ENCODE measurements at places on chromosomes 2 and 18. TPM values are rescaled to one million over a fixed set of nuclear protein-coding genes. Genes with fewer than 3 reads are reported as not detected.

Gene ALMS1
- 19.6 TPM for total RNA-seq

DNA sequence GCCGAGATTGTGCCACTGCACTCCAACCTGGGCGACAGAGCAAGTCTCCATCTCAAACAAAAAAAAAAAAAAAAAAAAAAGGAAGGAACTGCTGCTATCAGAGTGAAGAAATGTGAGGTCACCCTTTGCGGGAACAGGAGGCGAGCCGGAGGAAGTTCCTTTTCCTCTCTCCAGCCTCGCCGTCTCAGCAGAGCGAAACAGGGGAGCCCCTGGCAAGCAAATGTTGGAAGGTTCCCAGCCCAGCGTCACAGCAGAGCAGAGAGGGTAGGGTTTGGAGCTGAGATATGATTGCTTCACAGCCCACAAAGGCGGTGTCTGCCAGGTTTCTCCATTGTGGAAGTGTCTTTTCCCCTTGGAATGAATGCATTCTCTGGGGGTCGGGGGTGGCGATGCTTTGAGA lies 28.5 kb downstream of the SLC20A1 start:
- H3K36me3 ChIP-seq = peaks cover 4% of the 10 kb centered on the region
- H3K4me1 ChIP-seq = peaks cover 9% of the 10 kb centered on the region
- DNase-seq = no peak
- peak overlapping the region; percentile 29 for H3K27ac ChIP-seq
- H3K27me3 ChIP-seq = peaks cover 2% of the 10 kb centered on the region

Gene SPIRE1
- 7.6 TPM for total RNA-seq

GRCh38 chr2:227796045-227796711 lies 17.5 kb upstream of the CCL20 start:
- H3K27me3 ChIP-seq = peaks cover 2% of the 10 kb centered on the region
- DNase-seq = no peak
- no peaks in the 10 kb centered on the region for H3K36me3 ChIP-seq
- no peaks in the 10 kb centered on the region for H3K4me1 ChIP-seq

DNA sequence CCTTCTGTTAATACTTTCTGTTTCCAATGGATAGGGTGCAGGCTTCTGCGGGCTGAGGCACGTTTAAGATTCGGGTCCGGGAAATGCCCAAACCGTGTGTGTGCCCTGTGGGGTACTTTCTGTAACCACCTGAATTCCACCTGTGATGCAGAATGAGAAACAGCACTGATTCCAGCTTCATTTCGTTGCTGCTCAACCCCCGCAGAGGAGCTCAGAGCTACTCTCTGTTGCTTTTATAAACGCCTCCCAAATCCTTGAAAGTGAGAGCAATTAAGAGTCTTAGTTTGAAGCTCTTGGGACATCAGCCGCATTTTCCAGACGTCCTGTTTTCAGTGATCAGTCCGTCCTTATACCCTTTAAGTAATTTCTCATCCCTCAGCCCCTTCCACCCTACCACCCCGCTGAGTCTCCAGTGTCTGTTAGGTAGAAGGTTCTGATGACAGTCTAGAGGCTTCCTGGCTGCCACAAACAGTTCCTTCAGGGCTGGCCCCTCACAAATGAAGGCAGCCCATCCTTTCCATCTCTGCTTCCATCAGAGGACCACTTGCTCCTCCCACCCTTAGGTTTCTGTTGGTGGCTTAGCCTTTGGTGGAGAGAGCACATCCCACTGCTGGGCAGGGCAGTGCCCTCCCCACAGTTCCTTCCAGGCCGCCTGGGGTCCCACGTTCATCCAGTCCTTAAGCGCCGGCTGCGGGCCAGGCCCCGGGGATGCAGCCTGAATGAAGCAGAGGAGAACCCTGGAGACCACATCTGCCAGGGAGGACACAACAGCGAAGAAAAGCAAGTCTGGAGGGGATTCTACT lies 230.1 kb downstream of the SEPTIN10 start:
- no peak overlapping the region for H3K27ac ChIP-seq
- peaks cover 2% of the 10 kb centered on the region for H3K27me3 ChIP-seq
- no peak overlapping the region for H3K4me3 ChIP-seq

DNA sequence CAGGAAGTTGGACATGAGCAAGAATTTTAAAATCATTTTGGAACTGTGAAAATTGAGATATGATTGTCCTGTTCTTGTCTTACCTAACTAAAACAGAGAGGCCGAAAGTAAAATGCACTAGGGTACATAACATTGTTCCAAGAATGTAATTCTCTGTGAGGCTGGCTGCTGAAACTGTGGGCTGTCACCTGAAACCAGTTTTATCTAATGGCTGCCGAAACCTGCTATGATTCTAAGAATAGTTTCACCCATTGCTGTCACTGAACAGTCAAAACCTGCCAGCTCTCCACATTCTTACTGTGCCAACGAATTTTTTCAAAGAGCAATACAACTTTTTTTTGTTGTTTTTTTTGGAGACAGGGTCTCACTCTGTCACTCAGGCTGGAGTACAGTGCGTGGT lies 119.3 kb upstream of the ZSWIM2 start:
- DNase-seq = no peak
- no peak overlapping the region for H3K4me3 ChIP-seq
- H3K27ac ChIP-seq = no peak overlapping the region
- H3K27me3 ChIP-seq = no peaks in the 10 kb centered on the region

GRCh38 chr2:149089068-149089467 lies 50.6 kb downstream of the LYPD6B start:
- H3K27me3 ChIP-seq = peaks cover 35% of the 10 kb centered on the region
- DNase-seq = no peak
- H3K4me3 ChIP-seq = no peak overlapping the region
- H3K4me1 ChIP-seq = no peaks in the 10 kb centered on the region

GRCh38 chr2:176149481-176149938 lies 1.8 kb upstream of the HOXD4 start:
- H3K27ac ChIP-seq = no peak overlapping the region
- H3K4me1 ChIP-seq = no peaks in the 10 kb centered on the region
- no peak overlapping the region for H3K4me3 ChIP-seq
- DNase-seq = no peak

Data from activated CD4-positive, alpha-beta T cell treated with anti-CD3 and anti-CD28 coated beads, Interleukin-2, amount 10 ng/mL, durations not matched to agents 24 days and 14 days (primary cell).